ENCODE measurements at places on chromosomes 2 and 18.

GRCh38 chr2:9291866-9292265 is 85.3 kb downstream of the ASAP2 start:
- no peak for DNase-seq

- no peak for DNase-seq
These were observed 98.1 kb upstream of the CDC42EP3 start for GRCh38 chr2:37769551-37769950.

DNA sequence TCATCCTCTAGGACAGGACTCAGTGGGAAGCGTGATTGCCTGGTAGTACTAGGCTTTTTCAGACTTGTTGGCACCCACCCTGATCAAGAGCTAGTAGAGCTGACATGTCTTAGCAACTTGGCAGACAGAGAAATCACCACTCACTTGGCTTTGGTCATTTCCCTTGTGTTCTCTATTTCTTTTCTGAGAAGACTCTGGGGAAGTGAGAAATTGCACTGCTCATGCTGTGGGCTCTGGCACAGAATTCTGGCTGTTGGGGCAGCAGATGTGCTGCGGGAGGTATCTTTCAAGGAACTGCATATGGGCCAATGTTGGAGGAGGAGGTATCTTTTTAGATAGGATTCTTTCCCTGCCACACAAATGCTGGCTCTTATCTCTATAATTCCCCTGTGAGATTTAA is 529.1 kb upstream of the MEX3C start:
- no peak for DNase-seq

GRCh38 chr2:223947711-223948205 is 2.6 kb upstream of the WDFY1 start:
- DNase-seq: no peak

DNA sequence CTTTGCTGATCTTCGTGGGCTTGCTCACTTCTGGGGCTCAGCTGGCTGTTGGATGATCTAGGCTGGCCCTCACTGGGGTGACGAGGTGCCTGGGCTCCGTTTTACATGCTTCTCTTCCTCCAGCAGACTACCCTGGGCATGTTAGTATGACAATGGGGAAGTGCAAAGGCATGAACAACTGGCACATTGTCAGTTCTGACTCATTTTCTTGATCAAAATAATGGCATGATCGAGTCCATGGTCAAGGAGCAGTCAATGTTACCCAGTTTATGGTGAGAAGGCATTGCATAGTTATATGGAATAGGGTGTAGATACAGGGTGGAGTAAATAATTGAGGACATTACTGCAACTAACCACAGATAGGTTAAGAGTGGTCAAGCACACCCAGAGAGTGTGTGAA is 10.0 kb upstream of the UPP2 start:
- no peak for DNase-seq

DNA sequence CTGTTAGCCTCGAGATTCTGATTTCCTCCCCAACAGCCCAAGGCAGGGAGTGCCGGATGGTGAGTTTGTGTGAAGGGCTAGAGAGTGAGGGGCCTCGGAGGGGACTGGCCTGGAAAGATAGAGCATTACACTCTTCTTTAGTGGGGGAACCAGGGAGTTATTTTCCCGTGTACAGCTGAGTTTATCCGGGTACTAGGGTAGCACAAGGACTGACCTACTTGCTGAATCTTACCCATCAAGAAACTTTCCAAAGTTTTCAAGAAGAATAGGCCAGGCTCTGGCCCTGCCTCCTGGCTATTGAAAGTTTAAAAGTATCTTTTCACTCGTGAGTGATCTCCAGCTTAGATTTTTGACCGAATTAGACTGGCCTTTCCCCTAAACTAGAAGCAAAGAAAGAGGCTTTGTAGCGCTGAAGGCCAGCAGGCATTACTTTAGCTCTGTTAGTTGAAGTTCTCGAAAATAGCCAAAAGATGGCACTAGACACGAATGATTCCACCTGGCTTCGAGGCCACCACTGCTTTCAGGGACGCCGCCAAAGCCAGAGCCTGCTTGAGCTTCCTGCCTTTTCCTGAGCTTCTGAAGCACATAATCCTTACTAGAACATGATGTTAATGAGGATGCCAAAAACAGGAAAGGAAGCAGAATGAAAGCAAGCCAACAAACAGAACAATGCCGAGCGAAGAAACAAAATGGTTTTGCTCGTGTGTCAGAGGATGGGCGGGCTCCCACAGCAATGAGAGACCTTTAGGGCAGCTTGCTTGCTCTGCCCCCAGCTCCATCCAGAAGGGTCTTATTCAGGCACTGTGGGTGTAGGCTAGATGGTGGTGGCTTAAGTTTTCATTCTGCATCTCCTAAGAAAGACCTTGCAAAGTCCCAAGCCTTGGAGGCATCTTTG is 55.8 kb downstream of the TSN start:
- peak; percentile 24 for DNase-seq

DNA sequence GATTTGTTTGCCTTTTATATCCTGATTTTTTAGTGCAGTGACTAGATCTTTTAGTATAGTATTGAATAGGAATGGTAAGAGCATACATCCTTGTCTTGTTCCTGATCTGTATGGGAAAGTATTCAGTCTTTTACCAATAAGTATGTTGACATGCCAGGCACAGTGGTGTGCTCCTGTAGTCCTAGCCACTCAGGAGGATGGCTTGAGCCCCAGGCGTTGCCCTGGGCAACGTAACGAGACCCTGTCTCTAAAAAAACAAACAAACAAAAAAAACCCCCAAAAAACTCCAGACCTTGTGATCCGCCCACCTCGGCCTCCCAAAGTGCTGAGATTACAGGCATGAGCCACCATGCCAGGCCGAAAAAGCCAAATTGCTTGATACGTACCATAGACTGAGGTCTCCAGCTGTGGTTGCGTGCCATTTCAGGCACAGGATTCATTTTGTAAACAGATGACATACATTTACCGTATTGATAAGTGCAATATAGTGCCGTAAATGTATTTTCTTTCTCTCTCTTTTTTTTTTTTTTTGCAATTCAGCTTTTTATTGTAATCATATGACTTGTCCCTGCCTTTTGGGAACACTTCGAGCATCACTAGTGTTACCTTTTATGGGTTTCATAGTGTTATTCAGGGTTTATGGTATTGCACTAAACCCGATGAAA is 18.5 kb downstream of the BIRC6 start:
- no peak for DNase-seq

DNA sequence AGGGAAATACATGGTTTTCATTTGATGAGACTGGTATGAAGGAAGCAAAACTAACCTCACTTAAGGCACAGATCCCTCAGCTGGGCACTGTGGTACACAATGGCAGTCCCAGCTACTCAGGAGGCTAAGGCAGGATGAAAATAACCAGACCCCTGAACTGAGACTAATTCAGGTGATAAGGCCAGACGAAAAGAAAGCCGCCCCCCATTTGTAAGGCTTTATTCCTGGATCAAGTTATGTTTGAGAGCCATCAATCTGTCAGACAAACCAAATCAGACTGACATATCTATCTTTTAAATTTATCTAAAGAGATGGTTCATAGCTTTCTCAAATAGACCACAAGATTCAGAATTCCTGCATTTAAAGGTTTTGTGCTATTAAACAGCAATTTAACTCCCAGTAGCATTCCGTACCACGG is 4.1 kb downstream of the SRSF7 start:
- no peak for DNase-seq

- DNase-seq: no peak
These were observed 99.7 kb downstream of the RND3 start for GRCh38 chr2:150387586-150388288.

DNA sequence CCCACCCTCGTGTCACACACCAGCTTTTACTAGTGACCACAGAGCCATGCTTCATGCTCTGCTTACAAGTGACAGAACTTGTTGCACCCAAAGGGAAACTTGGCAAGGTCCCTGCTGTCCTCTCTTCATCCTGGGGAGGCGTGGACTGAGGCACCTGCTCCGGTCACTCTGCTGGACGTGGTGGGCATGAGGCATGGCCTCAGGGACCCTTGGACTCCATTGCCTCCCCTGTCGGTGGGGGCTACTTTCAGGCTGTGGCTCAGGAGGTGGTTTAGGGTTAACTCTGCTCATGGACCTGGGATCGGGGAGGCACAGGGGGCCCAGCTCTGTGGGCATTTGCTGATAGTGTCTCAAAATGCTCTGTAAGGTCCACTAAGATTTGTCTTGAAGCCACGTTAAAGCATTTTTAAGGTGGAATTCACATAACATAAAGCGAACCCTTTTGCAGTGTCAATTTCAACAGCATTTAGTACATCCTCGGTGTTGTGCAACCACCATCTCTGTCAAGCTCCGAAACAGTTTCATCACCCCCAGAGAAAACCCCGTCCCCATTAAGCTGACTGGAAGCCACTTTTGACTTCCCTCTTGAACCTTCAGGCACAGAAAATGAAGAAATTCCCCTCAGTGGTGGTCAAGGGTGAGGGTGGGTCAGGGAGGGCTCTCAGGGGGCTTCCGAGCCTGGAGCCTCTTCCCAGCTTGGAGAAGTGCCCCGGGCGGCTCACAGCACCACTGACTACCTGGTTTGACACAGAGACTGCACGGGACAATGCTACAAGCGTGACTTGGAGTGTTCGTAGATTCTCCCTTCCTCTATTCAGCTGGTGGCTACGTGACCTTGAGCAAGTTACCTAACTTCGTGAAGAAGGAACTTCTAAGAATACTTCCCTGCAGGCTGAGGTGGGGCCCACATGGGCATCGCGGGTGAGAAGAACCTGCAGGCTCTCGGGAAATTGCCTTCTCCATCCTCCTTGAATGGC is 100.0 kb upstream of the HDAC4 start:
- DNase-seq: no peak

DNA sequence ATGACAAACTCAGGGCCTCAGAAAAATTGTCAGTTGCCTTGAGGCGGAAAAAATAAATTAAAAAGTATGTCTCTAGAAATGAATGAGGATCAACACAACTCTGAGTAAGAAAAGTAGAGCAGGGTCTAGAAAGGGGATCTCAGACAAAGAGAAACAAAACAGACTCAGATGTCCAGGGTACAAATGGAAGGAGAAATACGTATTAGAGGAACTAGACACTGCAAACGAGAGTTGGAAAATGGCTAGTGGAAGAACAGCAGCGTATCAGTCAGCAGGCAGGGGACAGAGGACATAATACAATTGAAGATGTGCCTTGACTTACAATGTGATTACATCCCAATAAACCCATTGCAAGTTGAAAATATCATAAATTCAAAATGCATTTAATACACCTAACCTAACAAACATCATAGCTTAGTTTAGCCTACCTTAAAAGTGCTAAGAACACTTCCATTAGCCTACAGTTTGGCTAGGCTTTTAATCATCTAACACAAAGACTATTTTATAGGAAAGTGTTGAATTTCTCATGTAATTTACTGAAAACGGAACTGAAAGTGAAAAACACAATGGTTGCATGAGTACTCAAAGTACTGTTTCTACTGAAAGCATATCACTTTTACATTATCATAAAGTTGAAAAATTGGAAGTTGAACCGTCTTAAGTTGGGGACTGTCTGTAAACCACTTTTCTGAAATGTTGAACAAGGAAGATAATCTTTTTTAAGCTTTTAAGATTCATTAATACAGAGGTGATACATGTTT is 182.8 kb downstream of the NBAS start:
- DNase-seq: no peak

- DNase-seq: no peak
These were observed 1.7 kb downstream of the ROCK2 start for GRCh38 chr2:11342551-11343367.

DNA sequence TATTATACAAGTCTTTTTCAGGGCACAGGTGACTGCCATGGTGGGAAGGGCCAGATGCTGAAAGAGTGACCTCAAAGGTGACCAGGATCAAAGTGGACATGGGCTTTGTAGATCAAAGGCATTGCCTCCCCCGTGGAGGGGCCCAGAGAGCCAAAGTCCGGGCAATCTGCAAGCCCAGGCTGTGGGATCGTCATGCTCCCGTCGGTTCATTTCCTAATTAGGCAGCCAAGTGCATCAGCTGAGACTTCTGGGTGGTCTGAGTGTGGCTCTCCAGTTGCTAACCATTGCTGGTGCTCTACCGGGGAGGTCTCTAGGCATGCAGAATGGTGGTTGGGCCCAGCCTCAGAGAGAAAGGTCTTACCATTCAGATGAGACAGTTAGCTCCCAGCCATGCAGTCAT is 61.6 kb downstream of the TRIB2 start:
- DNase-seq: no peak
